SW480 (cell line): ENCODE measurements at places on chromosomes 6 and 20.
A peak's percentile ranks its signal among the peaks of the same experiment; 100 is the strongest.

DNA sequence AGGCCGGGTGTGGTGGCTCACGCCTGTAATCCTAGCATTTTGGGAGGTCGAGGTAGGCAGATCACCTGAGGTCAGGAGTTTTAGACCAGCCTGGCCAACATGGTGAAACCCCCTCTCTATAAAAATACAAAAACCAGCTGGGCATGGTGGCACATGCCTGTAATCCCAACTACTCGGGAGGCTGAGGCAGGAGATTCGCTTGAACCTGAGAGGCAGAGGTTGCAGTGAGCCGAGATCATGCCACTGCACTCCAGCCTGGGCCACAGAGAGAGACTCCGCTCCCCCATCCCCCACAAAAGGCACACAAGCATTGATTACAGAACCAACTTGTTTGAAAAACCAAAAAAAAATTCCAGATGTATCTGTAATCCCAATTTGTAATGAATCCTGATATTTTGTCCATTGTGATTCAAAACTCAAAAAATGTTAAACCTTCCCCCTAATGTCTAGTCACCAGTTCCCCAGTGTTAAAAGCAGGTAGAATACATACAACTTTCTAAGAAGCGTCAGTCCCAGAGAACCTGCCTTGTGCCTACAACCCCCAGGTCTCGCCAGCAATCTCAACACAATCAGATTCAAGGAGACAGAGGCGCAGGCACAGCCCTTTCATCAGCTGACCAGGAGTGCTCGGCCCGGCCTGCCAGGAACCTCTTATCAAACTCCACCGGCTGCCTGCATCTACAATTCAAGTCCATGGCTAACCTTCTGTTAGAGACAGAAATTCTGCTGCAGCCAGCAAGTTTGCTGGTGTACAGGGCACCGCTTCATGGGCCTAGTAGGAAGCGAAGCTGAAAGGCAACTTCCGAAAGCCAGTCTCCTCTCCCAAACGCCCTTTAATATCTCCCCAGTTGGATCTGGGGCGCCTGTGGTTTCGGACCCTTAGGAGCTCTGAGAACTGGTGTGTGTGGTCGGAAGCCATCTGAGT lies 2.1 kb downstream of the EZR start:
- DNase-seq, result peak; percentile 59

- DNase-seq, result no peak
These were observed 56.6 kb upstream of the SMOC2 start for GRCh38 chr6:168384045-168385036.

GRCh38 chr6:122200440-122200839 lies 199.0 kb upstream of the HSF2 start:
- DNase-seq, result no peak

- DNase-seq, result no peak
These were observed 64.9 kb upstream of the GNRH2 start for GRCh38 chr20:2978519-2978918.

GRCh38 chr6:104754788-104755409 lies 104.8 kb downstream of the HACE1 start:
- DNase-seq, result no peak

DNA sequence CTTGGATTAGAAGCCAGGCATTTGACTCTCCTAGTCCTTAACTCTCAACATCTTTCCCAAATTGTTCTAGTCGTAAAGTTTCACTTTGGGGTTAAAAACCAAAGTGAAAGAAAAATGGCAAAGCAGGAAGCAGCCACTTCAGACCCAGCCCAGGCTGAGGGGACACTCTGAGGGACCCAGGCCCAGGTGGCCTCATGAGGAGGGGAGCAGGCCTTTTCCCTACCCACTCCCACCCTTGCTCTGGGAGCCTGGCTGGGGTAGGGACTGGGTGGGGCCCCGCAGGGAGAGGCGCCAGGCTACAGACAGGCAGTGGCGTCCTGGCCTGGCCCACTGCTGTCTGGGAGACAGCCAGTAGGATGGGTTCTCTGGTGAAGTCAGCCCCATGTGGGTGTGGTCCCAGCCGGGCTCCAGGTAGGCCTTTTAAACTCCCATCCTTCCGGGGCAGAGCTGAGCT lies 68.7 kb upstream of the MYL9 start:
- DNase-seq, result peak; percentile 81

- no peak for DNase-seq
These were observed 5.0 kb downstream of the SLC12A5 start for GRCh38 chr20:46034039-46034438.

DNA sequence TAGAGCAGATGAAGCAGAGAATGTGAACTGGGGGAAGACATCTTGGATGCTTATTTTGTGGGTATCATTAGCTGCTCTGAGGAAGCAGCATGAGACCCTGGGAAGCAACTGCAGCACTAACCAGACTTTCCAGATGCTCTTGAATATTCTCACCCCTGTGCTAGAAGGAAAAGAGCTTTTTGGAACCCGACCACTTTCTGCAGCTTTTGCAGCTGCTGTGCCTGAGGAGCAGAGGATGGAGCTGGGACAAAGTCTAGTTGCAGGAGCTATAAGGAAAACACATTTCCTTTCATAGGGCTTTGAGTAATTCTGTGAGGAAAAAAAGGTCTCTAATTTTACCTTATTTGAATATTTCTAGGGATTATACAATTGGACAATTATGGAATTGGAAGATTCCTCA lies 369.7 kb downstream of the CD109 start:
- DNase-seq, result no peak

DNA sequence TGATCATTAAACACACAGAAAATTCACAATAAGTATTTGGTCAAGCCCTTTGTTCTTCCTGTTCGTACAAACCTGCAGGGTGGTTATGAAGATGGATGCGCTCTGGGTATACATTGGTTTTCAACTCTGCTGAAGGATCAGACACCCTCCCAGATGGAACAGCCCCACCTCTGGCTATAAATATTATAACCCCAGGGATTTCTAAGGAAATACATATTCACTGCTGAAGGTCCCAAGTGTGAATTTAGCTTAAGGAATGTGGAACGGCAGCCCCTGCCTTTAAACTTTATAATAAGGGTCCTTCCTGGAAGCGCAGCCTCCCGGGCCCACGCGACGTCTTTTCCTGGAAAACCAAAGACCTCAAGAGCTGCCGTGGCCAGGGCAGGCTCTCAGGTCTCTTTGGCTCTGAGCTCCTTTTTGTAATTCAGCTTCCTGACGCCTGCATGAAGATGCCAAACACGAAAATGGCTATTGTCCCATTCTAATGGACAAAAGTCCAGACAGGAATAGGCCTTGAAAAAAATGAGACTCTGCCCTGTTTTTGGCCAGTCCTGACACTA lies 172.4 kb upstream of the SSTR4 start:
- DNase-seq, result no peak

DNA sequence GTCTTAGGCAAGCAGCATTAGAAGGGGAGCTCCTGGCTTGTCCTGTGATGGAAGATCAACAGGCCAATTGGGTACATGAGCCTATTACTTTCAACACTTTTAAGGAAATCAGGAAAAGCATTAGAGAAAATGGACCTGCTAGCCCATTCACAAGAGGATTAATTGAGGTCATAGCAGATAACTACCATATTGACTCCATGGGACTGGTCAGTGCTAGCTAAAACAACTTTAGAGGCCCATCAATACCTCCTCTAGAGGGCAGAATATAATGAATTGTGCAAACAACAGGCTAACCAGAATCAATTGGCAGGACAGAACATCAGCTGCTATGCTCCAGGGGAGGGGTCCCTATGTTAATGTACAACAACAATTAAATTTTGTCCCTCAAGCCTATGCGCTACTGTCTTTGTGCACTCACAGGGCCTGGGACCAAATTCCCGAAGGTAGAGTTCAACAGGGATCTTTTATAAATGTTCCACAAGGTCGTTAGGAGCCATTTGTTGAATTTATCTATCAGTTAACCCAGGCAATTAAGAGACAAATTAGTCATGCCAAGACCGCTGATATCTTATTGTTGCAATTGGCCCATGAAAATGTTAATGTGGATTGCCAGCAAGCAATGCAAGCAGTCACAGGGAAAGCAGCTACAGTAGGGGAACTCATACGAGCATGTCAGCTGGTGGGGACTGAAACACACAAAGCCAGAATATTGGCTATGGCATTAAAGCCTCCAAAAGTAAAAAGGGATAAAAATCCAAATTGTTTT lies 106.6 kb upstream of the BTN3A2 start:
- peak; percentile 14 for DNase-seq

GRCh38 chr6:25441663-25442270 lies 162.6 kb downstream of the CARMIL1 start:
- DNase-seq, result no peak

DNA sequence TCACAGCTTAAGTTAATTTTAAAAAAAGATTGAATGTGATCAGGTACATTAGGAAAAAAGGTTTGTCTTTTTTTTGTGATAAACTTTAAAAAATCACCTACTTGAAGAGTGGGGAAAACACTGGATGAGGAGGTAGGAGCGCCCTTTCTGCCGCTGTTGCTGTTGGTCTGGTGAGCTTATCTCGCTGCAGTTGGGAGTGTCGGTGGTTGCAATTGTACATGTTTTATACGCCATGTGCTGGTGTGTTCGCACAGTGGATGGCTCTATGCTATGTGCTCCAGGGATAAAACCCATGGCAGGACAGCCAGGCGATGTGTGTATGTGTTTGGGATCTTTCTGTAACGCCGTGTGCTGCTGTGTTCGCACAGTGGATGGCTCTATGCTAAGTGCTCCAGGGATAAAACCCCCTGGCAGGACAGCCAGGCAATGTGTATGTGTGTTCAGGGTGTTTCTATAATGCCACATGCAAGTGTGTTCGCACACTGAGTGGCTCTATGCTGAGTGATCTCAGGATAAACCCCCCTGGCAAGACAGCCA lies 1.7 kb downstream of the SLC22A3 start:
- DNase-seq, result no peak

- no peak for DNase-seq
These were observed 154.7 kb downstream of the SYCP2 start for GRCh38 chr20:59778615-59779200.

DNA sequence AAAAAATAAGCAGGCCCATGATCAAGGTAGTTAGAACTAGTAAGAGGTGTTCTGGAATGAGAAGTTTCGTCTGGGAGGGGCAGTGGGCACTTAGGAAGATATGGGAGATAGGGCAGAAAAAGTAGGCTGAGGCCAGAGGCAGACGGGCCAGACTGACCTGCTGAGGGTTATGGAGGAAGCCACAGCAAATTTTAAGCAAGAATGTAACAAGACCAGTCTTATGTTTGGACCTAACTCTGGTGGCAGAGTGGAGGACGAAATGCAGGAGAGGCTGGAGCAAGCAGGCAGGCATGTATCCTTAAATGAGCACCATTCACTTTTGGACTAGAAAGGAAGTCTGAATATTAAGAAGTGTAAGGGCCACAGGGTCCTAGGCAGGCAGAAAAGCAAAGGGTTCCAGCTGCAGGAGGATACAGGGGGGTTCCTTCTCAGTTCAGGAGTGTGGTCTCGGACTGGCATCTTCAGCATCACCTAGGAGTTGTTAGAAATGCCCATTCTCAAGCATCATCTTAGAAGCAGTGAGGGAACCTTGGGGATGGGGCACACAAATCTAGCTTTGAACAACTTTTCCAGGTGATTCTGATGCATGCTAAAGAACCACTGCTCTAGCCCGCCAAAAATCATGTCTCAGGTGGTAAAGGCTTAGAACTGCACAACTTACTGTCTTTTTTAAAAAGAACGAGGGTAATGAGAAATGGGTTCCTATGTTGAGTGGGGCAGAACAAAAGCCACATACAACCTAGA lies 1.7 kb upstream of the DSTN start:
- peak; percentile 46 for DNase-seq

- peak; percentile 21 for DNase-seq
These were observed 23.3 kb downstream of the NQO2 start for GRCh38 chr6:3022765-3023662.

DNA sequence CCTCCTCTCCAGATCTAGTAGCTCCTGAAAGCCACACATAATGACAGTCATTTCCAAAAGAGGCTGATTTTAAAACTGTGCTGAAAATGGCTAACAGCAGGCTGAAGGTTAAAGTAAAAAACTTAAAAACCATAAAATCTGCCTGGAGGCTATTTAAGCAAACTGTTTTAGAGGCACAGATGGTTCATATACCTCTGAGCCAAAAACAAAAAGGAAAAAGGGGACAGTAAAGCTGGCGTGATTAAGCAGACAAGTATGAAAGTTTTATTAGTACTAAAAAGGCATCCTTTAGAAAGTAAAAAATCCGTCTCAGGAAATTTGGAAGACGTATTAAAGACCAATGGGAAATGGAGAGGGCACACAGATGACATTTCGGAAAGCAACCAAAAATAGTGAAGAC lies 55.8 kb downstream of the SOBP start:
- no peak for DNase-seq

- no peak for DNase-seq
These were observed 127.8 kb upstream of the EEF1E1 start for GRCh38 chr6:8229915-8230756.
